ENCODE measurements at places on chromosomes 6 and 20.

DNA sequence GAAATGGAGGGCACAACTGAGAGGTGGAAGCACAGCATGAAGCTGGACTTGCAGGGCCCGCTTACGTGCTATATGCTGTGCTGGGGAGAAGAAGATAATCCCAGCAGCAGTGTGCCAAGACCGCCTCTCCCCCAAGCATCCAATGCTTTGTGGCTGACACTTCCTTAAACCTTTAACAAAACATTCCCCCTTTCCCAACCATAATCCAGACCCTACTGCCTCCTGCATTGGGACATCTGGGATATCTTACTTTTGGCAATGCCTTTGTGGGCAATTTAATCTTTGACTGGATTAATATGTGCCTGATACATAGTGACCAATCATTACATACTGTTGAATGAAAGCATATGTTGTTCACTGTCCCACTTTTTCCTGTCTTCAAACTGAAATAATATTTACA lies 3.1 kb upstream of the TENT5A start:
- DNase-seq: no peak

GRCh38 chr20:327186-328026 lies 2.1 kb downstream of the SOX12 start:
- DNase-seq: peak; percentile 57

- DNase-seq: no peak
Observed at GRCh38 chr6:156917213-156917612, 140.0 kb downstream of the ARID1B start.

- no peak for DNase-seq
Observed at GRCh38 chr6:75223428-75223827, 17.6 kb upstream of the COL12A1 start.

GRCh38 chr6:146915671-146916127 lies 288.5 kb upstream of the STXBP5 start:
- no peak for DNase-seq

Data from stimulated activated CD4-positive, alpha-beta T cell treated with anti-CD3 and anti-CD28 coated beads, TNF-alpha, amount 100 ng/mL, for 1 hour (primary cell).